ENCODE measurements at places on chromosomes 1 and 21. TPM values are rescaled to one million over a fixed set of nuclear protein-coding genes. Genes with fewer than 3 reads are reported as not detected.

DNA sequence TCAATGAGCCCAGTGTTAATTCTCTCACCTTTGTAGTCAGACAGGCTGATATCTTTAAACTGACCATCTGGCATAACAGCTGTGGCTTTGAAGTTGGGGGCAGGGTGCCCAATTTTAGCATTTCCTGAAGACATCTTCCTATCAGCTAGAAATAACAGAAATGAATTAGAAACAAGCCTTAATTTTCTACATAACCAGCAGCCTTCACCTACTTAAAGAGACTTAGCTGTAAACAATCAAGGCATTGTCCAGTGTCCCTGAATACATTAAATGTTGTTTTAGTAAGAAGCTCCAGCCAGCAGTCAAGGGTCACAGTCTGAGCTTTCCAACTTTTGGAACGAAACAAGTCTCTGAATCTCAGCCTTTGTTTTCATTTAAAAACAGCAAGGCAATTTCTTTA, 2.8 kb downstream of the PRDX1 start:
- DNase-seq = no peak

DNA sequence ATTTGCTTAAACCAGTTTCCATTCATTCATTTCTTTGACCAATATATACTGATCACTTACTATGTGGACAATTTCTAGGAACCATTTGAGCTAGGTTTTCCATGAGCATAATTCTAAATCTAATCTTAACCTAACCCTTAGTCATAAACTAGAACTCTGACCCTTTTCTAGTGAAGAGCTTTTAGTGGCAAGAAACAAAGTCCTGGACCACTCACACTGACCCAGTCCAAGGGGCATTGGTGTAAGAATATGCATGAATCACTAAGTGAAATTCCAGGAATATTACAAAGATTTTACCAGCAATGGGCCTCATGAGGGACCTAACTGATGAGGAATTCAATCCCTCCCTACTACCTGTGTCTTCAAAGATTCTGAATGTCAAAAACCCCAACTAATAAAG, 40.6 kb upstream of the SLC2A1 start:
- no peak for DNase-seq

DNA sequence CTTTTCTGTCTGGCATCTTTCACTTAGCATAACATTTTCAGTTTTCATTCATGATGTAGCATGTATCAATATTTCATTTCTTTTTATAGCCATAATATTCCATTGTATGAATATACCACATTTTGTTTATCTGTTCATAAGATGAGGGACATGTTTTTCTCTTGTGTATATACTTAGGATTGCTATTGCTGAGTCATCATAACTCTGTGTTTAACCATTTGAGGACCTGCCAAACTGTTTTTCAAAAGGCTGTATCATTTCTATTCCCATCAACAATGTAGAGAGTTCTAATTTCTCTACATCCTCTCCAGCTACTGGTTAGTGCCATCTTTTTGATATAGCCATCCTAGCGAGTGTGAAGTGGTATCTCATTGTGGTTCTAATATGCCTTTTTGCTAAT, 26.2 kb downstream of the MPZL1 start:
- DNase-seq = no peak

DNA sequence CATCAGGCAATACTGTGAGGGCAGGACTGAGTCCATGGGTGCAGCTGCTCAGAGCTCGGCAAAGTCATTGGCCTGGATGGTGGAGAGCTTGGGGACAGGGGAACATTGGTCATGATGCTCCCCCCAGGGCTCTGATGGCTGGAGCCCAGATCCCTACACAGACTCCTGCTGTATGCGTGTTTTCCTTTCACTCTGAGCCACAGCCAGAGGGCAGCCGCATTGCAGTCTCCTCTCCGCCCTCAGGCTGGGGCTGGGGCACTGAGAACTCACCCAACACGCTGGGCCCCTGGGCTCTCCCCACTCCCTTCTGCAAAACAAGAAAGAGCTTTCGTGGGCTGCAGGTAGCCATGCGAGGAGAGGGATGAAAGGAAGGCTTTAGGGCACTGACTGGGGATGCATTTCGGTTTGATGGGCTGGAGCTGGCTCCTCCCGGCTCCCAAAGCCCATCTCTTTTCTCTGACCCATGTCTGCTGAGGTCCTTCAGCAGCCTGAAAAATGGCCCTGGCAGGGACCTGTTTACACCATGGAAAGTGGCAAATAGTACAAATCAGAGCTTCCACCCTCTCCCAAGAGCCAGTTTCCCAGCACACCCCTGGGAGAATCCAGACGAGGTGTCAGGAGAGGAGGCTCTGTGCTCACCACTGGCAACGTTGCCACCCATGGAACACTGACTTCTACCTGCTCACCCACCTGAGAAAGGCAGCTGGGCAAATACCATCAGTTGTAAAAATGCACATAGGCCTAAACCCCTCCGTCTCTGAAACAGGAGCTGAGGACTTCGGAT, 43.8 kb downstream of the CAPN2 start:
- no peak for DNase-seq

The WDR64 gene
- total RNA-seq = not detected

The TEDDM1 gene
- total RNA-seq = not detected

All from CD4-positive, CD25-positive, alpha-beta regulatory T cell (primary cell).